ENCODE measurements at places on chromosomes 5 and 9.

DNA sequence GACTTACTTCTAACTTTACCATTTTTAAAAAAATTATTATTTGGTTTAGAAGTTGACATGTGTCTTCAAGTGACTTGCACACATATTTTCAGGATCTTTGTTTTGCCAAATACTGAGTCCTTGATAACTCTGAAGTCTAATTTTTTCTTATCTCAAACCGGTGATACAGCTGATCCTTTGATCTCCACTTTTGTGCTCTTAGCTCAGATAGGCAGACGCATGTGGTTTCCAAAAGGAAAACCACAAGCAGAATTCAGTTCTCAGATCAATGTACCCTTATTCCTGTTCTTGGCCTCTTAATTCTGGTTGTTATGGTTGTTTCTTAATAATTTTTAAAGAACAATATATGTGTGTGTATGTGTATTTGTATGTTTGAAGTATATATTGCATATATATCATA lies 238.3 kb upstream of the EDIL3 start:
- no peak for DNase-seq

DNA sequence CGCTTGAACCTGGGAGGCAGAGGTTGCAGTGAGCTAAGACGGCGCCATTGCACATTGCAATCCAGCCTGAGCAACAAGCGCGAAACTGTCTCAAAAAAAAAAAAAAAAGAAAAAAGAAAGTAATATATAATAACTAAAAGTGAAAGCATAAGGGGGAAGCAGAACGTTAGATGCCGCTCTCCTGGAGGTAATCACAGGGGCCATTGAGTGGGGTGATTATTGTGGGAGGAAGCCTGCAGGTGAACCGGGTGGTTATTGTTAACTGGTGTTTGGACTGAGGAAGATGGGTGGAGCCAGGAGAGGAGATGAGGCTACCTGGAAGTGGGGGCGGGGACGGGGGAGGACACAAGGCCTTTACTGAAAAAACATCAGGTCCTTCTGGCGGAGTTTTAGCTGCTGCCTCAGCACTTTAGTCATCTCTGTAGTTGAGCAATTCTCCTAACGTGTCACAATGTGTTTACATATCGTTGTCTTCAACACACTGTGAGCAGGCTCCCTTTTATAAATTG lies 5.3 kb upstream of the TJP2 start:
- no peak for DNase-seq

GRCh38 chr9:32956606-32957005 lies 44.8 kb downstream of the APTX start:
- DNase-seq = no peak

- DNase-seq = no peak
These were observed 202.9 kb upstream of the MSX2 start for GRCh38 chr5:174521449-174521848.

GRCh38 chr9:16272776-16273175 lies 597.7 kb downstream of the BNC2 start:
- no peak for DNase-seq

GRCh38 chr9:12819436-12820185 lies 44.8 kb downstream of the LURAP1L start:
- DNase-seq = no peak

GRCh38 chr5:157983906-157984551 lies 125.1 kb upstream of the CLINT1 start:
- no peak for DNase-seq

- no peak for DNase-seq
These were observed 7.6 kb downstream of the SHROOM1 start for GRCh38 chr5:132822650-132823480.

GRCh38 chr5:98309785-98310598 lies 463.5 kb upstream of the RGMB start:
- no peak for DNase-seq

GRCh38 chr9:135506327-135507103 lies 6.0 kb downstream of the MRPS2 start:
- no peak for DNase-seq

DNA sequence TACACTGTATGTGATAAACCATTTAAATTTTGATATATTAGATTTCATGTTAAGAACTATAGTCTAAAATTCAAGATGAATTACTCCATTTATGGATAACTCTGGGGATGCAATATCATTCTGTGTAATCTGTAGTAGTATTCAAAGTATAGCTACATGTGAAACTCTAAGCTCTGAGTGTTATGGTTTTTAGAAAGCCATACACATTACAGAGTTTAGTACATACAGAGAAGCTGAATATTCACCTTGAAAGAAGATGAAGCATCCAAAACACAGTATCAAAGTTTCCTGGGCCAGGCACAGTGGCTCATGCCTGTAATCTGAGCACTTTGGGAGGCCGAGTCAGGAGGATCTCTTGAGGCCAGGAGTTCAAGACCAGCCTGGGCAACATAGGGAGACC lies 25.0 kb downstream of the ABHD17B start:
- no peak for DNase-seq

DNA sequence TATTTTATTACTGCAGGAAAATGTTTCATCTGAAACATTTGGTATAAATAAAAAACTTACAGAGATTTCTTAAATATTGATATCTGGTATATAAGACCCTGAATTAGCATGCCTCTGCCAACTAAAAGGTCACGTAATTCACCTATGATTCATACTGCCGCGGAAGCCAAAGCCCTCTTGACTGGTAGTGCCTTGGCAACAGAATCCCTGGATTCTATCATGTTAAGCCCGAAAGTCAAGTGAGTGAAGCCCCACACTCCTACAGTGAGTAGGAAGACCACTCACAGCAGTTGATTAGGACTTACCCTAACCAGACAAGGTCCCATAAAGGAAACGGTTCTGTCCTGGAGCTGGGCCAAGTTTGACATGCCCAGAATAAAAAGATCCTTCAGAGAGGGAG lies 175.6 kb upstream of the NREP start:
- DNase-seq = no peak

DNA sequence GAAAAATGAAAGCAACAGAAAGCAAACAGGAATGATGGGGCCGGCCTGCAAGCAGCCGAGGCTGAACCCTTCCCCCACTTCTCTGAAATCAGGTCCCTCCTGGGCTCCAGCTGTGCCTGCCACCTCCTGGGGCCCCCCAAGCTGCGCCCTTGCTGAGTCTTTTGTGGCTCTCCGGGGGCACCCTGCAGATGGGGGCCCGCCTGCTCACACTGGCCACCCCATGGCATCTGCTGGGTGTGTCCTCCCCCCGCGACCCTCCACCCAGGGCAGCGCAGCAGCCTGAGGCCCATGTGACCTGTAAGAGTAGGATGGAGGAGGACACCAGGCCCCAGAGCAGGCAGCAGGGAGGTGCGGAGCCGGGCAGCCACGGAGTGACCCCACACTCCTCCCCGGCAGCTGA lies 5.7 kb downstream of the GPSM1 start:
- DNase-seq = no peak

DNA sequence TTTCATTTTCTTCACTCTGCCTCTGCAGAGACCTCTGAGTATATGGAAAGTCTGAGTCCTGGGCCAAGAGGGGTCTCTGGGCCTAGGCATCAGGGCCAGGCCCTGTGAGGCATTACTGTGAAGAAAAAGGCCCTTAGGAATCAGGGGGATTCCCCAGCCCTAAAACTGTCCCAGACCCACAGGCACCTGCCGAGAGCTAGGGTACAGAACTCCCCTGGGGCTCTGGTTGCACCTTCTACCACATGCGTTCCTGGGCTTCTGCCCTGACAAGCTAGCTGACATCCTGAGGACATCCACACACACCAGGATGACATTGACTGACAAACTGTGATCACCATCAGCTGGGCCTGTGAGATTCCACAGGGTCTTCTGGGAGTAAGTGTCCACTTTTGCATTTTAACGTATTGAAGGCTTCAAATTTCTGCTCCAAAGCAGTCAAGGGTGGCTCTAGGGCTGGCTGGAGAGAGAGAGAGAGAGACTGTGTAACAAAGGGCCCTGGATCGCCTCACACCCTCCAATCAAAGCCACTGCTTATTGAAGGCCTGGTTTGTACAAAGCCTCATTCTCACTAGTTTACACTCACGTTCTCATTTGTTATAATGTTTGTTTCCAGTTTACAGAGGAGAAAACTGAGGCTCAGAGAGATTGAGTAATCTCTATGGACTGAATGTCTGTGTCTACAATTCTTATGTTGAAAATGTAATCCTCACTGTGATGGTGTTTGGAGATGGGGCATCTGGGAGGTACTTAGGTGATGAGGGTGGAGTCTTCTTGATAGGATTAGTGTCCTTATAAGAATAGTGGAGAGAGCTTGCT lies 45.1 kb downstream of the TGFBI start:
- DNase-seq = no peak

DNA sequence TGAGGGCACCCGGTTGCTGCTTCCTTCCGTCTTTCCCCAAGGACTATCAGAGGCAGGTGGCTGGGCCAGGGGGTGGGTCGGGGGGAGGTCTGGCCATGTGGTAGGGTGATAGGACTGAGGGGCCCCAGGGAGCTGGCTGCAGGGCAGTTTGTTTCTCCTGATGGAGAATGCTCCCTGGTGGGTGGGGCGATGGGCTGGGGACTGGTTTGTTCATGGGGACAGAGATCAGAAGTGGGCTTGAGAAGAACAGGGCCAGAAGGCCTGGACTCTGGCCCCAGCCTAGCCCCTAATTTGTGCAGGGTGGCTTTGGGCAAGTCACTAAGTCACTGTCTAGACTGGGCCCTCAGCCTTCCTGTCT lies 117.4 kb downstream of the RGS3 start:
- DNase-seq = no peak

- no peak for DNase-seq
These were observed 47.0 kb downstream of the KCNN2 start for GRCh38 chr5:114408847-114409246.

GRCh38 chr5:177440211-177440989 lies 6.2 kb upstream of the PRR7 start:
- DNase-seq = no peak

DNA sequence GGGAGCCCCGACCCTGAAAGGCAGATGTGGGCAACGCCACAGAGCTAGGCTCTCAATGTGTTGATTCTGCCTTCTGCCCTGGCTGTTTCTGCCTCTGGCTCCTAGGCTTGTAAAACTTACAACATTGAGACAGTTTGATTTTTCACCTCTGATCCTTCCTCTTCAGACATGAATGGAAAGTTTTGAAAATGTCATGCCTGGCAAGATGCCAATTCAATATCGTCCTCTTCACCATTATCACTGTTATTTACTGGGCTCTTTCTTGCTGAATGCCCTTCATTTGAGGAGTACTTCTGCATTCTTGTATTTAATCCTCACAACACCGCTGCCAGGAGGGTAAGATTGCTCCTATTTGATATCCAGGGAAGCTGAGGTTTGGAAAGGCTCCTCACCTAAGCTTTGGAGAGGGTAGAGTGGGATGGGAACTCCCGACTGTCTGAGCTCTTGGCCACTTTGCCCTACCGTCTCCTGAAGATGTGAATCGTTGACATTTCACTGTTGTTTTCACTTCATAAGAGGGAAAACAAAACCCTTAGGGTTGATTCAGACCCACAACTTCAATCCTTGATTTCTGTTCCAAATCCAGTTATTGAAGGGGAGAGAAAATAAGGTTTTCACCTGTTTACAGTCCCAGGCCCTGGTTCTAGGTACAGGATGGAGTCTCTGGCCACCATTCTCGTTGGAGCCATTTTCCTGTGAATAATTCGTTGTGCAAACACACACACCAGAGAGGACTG lies 12.7 kb upstream of the FGF1 start:
- DNase-seq = no peak

All from stimulated activated CD8-positive, alpha-beta memory T cell treated with anti-CD3 and anti-CD28 coated beads, Interleukin-12 subunit alpha, Interleukin-12 subunit beta, amount 100 ng/mL, for 1 hour (primary cell).